Common myeloid progenitor, CD34-positive (primary cell): ENCODE measurements at places on chromosomes 5 and 9.

DNA sequence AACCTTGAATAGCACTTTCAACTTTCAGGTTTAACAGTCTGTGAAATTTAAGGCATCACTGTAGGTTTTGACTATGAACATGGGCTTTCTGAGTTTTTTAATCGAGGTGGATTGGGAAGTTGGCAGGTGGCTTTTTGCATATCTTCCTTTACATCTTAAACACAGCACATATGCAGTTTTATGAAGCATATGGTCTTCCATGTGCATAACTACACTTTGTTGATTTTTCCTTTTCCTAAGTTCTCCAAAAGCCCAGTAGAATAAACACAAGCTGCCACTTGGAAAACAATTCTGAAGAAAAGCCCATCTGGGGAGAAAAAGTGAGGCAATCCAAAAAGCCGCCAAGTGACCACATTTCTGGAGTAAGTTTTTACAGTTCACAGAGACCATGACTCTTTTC is 236.5 kb upstream of the IL12B start:
- no peaks in the 10 kb centered on the region for H3K36me3 ChIP-seq
- no peak for DNase-seq
- no peaks in the 10 kb centered on the region for H3K27me3 ChIP-seq
- H3K4me1 ChIP-seq, result no peaks in the 10 kb centered on the region

DNA sequence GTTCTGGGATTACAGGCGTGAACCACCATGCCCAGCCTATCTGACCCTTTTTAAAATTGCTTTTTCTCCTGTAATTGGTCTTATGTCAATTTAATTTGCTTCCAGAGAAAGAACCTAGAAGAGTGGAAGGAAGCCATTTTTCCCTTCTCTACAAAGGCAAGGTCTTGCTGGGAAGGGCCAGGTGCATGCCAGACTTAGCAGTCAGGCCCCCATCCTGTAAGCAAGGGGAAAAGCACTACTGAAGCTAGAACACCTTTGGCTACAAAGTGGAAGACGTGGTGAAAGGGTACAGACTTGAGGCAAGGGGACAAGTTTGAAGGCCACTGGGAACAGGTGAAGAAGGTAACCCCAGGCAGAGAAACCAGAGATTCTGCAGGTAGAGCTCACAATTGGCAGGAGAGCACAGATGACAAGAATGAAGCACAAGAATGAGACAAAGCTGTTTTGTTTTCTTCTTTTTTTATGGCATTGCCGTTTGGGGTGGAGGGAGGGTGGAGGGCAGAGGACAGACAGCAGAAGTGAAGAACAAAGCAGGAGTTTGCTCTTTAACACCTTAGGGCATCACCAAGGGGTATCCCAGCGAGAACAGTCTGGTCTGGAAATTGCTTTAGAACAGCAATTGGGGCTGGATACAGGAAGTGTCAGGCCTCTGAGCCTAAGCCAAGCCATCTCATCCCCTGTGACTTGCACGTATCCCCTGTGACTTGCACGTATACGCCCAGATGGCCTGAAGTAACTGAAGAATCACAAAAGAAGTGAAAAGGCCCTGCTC is 72.9 kb downstream of the SERINC5 start:
- no peak overlapping the region for H3K4me3 ChIP-seq
- H3K4me1 ChIP-seq, result peaks cover 28% of the 10 kb centered on the region
- no peaks in the 10 kb centered on the region for H3K36me3 ChIP-seq
- H3K27me3 ChIP-seq, result no peaks in the 10 kb centered on the region
- DNase-seq, result no peak
- H3K27ac ChIP-seq, result no peak overlapping the region

DNA sequence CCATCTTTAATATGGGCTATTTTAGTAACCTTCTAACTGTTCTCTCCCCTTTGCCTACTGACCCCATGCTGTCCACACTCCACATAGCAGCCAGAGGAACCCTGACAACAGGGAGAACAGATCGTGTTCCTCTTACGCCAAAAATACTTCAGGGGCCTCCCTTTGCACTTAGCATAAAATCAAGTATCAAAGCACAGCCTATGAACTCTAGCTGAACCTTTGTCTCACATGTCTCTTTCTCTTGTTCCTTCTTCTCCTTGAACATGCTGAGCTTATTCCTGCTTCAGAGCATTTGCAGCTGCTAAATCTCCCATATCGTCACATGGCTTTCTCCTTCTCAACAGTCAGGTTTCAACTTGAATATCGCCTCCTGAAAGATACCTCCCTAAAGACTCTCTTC is 698.8 kb upstream of the C9orf72 start:
- no peak overlapping the region for H3K4me3 ChIP-seq
- no peak for DNase-seq
- no peak overlapping the region for H3K27ac ChIP-seq
- no peaks in the 10 kb centered on the region for H3K27me3 ChIP-seq
- H3K36me3 ChIP-seq, result no peaks in the 10 kb centered on the region
- no peaks in the 10 kb centered on the region for H3K4me1 ChIP-seq

DNA sequence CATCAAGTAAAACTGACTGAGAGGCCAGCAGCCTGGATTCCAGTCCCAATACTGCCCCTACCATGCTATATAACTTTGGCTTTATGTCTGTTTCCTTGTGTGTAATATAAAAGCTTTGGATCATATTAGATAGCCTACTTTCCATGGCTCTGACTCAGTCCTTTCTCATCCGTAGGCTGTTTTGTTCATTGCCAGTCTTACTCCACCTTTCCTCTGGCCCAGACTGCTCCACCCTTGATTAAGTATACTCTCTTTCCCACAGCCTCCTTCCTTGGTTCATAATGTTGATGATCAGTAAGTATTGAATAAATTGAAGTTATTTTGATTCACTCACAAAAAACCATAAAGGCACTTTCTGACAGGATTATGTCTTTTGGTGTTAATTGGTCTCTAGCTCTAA is 1.5 kb upstream of the MRPS30 start:
- peaks cover 5% of the 10 kb centered on the region for H3K36me3 ChIP-seq
- no peak overlapping the region for H3K4me3 ChIP-seq
- peaks cover 9% of the 10 kb centered on the region for H3K4me1 ChIP-seq

DNA sequence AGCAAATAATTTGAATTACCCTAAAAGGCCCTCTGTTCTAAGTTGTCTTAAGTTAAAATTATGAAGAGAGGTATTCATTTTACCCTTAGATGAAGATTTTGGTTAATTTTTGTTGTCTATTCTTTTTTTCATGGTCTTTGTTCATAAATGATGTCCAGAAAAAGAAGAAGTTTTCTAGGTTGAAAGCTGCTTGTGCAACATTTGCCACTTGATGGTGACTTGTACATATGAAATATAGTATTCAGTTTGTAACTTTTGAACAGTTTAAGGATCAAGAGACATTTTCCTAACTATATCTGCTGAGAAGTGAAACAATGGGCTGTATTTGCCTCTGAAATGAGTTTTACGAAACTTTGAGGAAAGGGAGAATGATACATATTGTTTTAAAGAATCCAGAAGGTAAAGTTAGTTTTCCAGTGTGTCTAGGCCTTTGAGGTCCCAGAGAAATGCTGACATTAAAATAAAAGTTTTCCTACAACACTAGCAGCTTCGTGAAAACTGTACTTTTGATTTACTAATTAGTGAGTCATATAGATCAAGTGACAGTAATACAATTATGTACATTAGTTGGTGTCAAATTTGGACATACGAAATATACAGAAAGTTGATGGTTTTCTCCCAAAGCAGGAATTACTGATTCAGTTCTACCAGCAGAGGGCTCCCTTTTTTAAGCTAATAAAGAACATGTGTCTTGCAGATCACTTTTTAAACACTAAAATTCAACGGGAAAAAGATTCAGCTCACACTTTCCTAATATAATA is 70.5 kb downstream of the PIK3R1 start:
- peak; percentile 64 for DNase-seq
- H3K4me1 ChIP-seq, result peaks cover 19% of the 10 kb centered on the region
- no peaks in the 10 kb centered on the region for H3K27me3 ChIP-seq
- H3K4me3 ChIP-seq, result no peak overlapping the region
- H3K36me3 ChIP-seq, result peaks cover 17% of the 10 kb centered on the region

GRCh38 chr9:105246656-105247173 is 2.3 kb downstream of the SLC44A1 start:
- no peak overlapping the region for H3K27ac ChIP-seq
- DNase-seq, result no peak
- H3K4me1 ChIP-seq, result peaks cover 24% of the 10 kb centered on the region
- no peaks in the 10 kb centered on the region for H3K27me3 ChIP-seq
- H3K4me3 ChIP-seq, result no peak overlapping the region

- no peak overlapping the region for H3K27ac ChIP-seq
- H3K27me3 ChIP-seq, result peaks cover 2% of the 10 kb centered on the region
- H3K4me1 ChIP-seq, result no peaks in the 10 kb centered on the region
- no peak for DNase-seq
- no peak overlapping the region for H3K4me3 ChIP-seq
- no peaks in the 10 kb centered on the region for H3K36me3 ChIP-seq
Observed at GRCh38 chr5:176825234-176825633, 14.9 kb downstream of the UNC5A start.

DNA sequence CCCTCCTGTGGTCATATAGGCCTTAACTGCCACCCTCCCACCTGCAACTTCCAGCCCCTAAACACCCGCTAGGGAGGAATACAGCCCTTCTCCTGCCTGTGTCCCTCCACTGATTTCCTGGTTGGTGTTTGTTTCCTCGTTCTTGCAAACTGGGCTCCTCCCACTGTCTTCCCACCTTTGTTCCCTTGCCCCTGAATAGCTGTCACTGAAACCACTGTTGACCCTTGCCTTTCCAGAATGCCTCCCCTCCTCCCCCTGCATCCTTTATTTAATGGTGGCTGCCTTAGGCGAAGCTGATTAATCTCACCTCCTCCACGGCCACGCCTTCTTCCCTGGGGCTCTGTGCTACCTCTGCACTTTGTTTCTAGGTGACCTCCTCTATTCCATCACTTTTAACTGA is 626.7 kb downstream of the BNC2 start:
- peaks cover 8% of the 10 kb centered on the region for H3K27me3 ChIP-seq
- DNase-seq, result no peak
- H3K4me1 ChIP-seq, result no peaks in the 10 kb centered on the region
- H3K4me3 ChIP-seq, result no peak overlapping the region
- no peak overlapping the region for H3K27ac ChIP-seq

DNA sequence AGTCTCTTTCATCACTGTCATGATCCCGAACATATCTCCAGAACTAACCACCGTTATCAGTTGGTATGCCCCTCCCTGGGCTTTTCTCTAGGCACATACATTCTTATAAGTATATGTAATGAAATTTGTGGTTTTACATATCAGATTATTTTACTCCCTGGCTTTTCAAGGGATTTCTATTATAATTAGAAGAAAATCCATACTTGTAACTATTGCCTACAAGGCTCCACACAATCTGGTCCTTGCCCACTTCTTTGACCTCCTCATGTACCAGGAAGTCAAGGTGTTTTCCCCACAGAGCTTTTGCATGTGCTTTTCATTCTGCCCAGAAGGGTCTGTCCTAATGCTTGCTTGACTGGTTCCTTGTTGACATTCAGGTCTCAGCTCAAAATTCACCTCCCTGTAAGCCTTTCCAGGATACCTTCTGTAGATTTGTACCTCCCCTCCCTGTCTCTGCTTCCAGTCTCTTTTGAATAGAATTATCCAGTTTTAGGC is 33.6 kb upstream of the HSD17B4 start:
- no peak overlapping the region for H3K27ac ChIP-seq
- no peaks in the 10 kb centered on the region for H3K27me3 ChIP-seq
- no peak for DNase-seq
- H3K36me3 ChIP-seq, result no peaks in the 10 kb centered on the region

- no peak overlapping the region for H3K4me3 ChIP-seq
- H3K36me3 ChIP-seq, result no peaks in the 10 kb centered on the region
- DNase-seq, result no peak
Observed at GRCh38 chr9:124618476-124618875, 111.3 kb upstream of the NR5A1 start.

- H3K27me3 ChIP-seq, result no peaks in the 10 kb centered on the region
- H3K4me1 ChIP-seq, result no peaks in the 10 kb centered on the region
- no peak overlapping the region for H3K4me3 ChIP-seq
- no peak for DNase-seq
Observed at GRCh38 chr5:64977779-64978178, 209.0 kb downstream of the CWC27 start.

- DNase-seq, result peak; percentile 66
- H3K4me1 ChIP-seq, result no peaks in the 10 kb centered on the region
- H3K27me3 ChIP-seq, result no peaks in the 10 kb centered on the region
- H3K36me3 ChIP-seq, result peaks cover 10% of the 10 kb centered on the region
Observed at GRCh38 chr5:41754857-41755256, 115.4 kb downstream of the OXCT1 start.

- H3K4me1 ChIP-seq, result peaks cover 27% of the 10 kb centered on the region
- peak overlapping the region; percentile 31 for H3K27ac ChIP-seq
- H3K27me3 ChIP-seq, result no peaks in the 10 kb centered on the region
- H3K36me3 ChIP-seq, result no peaks in the 10 kb centered on the region
Observed at GRCh38 chr9:77960356-77961153, 71.1 kb downstream of the GNAQ start.

DNA sequence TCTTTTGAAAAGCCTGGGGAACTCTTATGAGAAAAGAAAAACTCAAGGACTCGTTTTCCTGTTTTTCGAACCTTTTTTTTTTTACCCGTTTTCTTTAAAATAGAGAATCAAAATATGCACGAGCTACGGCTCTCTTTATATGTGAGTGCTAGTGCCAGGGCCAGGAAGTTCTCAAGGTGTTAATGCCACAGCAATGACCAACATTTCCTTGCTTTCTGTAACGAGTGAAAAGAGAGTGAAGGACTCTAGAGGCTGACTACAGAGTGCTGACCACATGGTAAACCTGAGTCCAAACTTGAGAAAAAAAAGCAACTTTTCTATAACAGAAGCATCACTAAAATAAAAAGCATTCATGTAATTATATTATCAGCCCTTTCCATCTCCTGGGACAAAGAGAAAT is 102.2 kb upstream of the SLC28A3 start:
- no peak overlapping the region for H3K4me3 ChIP-seq
- H3K4me1 ChIP-seq, result no peaks in the 10 kb centered on the region
- H3K27ac ChIP-seq, result no peak overlapping the region

DNA sequence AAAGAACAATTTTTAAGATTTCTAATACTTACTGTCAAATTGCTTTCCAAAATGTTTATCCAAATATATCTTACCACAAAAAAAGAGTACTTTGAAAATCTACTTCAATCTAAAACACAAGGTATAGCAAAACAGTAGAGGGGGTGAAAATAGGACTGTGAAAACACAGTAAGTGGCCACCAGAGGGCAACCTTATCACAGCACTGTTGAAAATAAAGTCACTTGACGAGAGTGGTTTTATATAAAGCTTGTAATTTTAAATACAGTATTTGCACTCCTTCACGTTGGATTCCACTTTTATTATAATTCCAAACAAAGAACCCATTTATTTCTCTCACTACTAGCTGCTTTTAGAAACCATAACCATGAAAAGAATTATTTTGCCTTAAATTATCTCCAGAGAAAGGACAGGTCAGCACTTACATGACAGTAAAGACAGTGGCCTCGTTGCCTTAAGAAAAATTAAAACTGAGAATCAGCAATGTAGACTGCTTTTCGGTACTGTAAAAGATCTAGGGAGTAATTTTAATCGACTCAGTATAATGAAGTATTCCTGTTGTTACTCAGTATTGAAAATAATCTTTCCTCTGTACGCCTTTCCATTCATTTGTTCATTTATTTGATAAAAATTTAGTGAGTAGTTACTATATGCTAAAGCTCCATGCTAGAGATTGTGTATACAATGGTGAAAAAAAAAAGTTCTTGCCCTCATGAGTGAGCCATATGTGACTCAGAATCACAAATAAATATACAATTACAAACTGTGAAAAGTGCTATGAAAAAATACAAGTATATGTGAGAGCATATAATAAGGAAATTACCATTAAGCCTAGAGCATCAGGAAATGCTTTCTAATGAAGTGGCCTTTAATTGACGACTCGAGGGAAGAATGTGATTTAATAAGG is 40.0 kb upstream of the CDK5RAP2 start:
- H3K27me3 ChIP-seq, result no peaks in the 10 kb centered on the region
- H3K4me1 ChIP-seq, result no peaks in the 10 kb centered on the region
- no peaks in the 10 kb centered on the region for H3K36me3 ChIP-seq
- H3K27ac ChIP-seq, result peak overlapping the region; percentile 19
- no peak overlapping the region for H3K4me3 ChIP-seq

GRCh38 chr9:88747768-88748167 is 212.8 kb downstream of the NXNL2 start:
- H3K27me3 ChIP-seq, result no peaks in the 10 kb centered on the region
- peak; percentile 42 for DNase-seq
- H3K4me1 ChIP-seq, result no peaks in the 10 kb centered on the region
- no peaks in the 10 kb centered on the region for H3K36me3 ChIP-seq
